Inflammatory macrophage (primary cell): ENCODE measurements at places on chromosomes 3 and 15.
A peak's percentile ranks its signal among the peaks of the same experiment; 100 is the strongest.

DNA sequence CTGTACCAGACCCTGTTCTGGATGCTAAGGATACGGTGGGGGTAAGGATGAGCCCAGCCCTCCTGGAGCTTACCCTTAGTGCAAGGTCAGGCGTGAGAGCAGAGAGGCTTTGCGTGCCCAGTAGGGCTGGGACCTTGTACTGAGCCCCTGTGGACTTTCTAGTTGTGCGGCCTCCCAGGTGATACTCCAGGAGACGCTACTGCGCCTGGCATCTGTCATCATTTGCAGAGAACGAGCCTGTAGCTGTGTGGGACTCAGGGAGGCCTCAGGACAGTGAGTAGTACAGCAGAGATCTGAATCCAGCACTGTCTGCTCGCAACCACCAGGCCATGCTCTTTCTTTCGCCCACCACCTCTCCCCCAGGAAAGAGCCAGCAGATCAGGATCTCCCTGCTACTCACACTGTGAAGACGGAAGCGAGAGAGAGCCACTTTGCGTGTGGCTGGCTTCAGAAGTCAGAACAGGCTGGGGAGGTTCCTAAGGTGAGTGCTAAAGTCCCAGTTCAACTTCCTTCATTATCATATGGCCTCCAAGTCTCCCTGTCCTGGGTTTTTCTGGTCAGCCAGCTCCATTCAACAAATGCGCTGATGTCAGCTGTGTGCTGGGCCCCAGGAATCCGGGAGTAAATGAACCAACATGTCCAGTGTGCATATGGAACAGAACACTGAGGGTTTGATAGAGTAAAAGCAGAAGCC is 38.2 kb upstream of the ITGA11 start:
- no peak for DNase-seq

DNA sequence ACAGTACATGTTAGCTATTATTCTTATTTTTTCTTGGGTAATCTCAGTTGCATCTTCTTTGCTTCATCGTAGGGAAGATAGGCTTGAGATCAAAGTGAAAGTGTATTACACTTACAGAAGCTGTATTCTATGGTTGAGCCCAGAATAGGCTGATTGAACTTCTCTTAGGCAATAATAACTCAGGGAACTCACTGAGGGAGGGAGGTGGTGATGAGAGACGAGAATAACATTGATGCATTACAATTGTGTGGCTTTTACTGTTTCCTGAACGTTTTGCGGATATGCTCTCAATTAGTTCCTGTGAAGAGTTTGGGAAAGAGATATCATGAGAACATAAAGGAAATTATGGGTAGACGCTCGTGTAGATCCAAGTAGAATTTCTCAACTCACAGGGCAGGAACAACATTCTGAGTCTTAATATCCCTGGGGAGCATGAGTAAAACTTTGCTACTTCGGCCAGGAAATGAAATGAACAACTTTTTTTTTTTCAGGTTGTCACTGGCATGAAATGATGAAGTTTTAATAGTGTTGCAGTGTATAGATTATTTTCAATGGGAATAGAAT is 302.2 kb downstream of the TUSC7 start:
- DNase-seq: no peak

GRCh38 chr3:162112719-162113118 is 616.1 kb downstream of the OTOL1 start:
- DNase-seq: no peak

DNA sequence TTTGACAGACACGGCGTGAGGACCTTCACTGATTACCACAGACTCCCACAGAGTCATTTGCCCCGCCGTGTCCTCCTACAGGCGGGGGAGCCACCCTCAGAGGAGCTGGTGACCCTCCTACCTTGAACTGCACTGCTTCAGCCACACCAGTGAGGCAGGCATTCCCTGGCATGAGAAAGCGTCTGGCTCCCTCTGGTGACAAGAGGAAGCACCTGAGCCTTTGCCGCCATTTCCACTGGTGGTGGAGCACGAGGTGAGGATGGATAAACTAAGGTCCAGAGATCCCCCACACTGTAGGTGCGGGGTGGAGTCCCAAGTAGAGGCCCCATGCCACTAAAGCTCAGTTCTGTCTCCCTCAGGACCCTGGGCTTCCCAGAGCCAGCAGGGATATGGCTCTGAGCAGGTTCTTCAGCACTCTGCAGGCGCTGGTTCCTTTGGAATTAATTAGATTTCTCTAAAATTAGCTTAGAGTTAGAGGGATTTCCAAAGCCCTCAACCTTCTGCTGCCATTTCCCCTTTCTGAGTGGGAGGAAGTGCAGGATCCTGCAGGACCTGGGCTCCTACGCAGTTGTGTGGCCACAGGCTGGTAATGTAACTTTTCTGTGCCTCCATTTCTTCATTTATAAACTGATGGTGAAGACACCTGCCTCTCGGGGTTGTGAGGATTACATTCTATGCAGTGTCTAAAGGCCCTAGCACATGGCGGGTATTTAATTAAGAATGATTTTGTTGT is 224.0 kb downstream of the SLCO3A1 start:
- peak; percentile 52 for DNase-seq

- no peak for DNase-seq
Observed at GRCh38 chr3:71478568-71478967, 105.0 kb downstream of the FOXP1 start.

- DNase-seq: no peak
Observed at GRCh38 chr3:161940621-161940965, 444.0 kb downstream of the OTOL1 start.

DNA sequence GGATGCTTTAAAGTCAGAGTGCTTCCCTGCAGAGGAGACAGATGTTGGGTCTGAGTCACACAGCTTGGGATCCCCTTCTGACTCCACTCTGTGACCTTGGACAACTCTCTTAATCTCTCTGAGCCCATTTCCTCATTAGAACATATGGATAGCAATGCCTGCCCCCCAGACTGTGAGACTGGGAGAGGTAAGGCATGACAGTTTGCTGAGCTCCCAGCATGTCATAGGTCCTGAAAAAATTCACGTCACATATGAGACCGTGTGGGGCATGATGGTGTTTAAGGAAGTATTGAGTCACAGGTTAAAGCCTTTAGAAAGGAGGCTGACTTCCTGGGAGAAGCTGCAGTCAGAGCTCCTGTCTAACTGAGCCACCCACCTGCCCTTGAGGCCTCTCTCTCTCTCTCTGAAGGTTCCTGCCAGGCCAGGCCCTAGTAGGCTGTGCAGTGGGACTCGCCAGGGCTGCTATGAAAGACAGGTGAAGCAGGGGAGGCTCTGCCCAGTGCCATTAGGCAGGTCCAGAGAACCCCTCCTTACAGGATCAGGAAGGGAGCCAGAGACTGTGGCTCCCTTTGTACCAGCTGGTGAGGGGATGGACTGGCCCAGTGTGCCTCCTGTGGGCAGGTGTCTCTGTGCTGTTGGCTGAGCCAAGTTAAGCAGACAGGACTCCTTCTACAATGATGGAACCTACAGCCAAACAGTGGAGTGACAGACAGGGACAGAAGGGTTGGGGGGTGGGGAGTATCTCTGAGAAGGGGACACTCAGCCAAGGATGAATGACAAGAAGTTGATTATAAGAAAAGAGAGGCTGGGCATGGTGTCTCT is 19.5 kb upstream of the DOCK3 start:
- DNase-seq: peak; percentile 76
